ENCODE measurements at places on chromosomes 5 and 9.
A peak's percentile ranks its signal among the peaks of the same experiment; 100 is the strongest.

- no peak for DNase-seq
Measured at GRCh38 chr5:34591723-34592122, 64.4 kb upstream of the RAI14 start.

DNA sequence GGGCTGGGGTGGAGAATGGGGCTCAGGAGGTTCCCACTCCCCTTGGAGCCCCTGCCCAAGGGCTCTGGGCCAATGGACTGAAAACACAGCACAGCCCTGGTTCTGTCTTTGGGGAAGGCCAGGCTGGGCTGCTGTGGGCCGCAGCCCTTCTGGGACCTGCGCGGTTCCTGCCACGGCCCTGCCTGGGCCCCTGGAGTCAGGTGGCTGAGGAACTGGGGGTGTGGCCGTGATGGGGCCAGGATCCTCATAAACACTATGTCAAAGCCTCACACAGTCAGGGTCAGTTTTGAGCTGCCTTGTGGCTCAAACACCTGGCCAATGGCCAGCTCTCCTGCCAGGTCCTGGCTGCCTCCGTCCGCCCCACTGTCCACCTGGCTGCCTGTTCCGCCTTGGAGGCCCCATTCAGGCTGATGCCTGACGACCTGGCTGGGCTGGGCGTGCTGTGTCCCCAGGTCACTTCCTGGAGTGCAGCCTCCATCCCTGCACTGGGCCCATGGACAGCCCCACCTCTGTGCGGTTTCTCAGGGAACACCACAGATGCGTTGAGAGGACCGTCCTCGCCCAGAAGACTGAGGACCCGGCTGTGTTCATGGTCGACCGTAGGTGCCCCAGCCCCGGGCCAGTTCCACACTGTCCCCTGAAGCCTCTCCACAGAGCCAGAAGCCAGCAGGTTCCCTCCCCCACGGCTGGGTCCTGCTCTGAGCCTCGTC lies 27.5 kb downstream of the PAEP start:
- DNase-seq = no peak

GRCh38 chr5:143066556-143067281 lies 296.5 kb downstream of the ARHGAP26 start:
- DNase-seq = peak; percentile 62

DNA sequence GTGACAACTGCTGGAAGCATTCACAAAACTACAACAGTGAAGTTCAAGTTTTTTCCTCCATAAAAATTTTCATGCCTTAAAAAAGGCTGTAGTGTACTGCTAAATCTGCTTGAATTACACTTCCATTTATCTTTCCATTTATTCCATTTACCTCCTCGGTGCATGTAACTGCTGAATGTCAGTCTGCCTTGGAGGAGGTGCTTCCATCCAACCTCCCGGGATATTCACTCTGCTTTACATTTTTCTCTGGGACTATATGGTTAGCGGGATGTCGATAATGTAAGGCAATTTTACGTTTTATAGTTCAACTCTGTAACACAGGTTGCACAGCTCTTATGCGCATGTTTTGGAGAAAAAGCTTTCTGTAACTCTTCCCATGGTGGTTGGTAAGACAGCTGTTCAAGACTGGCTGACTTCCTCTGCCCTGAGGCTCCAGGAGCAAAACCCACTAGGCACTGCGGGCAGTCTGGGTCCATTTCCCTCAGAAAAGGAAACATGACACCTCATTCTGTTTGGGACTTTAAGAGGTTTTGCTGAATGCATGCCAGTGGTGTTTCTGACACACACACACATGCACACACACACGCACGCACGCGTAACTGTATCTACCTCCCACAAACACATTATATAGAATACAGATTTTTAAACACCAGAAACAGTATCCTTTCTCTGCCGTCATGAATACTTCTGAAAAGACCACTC lies 66.1 kb downstream of the SPTLC1 start:
- DNase-seq = no peak

GRCh38 chr9:128554155-128554862 lies 1.9 kb downstream of the SPTAN1 start:
- DNase-seq = peak; percentile 36

- no peak for DNase-seq
Measured at GRCh38 chr5:41270423-41271251, 57.3 kb upstream of the C6 start.
